ENCODE measurements at places on chromosomes 13 and 19.

- DNase-seq = peak; percentile 76
Observed at GRCh38 chr19:19552798-19553197, 14.7 kb downstream of the CILP2 start.

DNA sequence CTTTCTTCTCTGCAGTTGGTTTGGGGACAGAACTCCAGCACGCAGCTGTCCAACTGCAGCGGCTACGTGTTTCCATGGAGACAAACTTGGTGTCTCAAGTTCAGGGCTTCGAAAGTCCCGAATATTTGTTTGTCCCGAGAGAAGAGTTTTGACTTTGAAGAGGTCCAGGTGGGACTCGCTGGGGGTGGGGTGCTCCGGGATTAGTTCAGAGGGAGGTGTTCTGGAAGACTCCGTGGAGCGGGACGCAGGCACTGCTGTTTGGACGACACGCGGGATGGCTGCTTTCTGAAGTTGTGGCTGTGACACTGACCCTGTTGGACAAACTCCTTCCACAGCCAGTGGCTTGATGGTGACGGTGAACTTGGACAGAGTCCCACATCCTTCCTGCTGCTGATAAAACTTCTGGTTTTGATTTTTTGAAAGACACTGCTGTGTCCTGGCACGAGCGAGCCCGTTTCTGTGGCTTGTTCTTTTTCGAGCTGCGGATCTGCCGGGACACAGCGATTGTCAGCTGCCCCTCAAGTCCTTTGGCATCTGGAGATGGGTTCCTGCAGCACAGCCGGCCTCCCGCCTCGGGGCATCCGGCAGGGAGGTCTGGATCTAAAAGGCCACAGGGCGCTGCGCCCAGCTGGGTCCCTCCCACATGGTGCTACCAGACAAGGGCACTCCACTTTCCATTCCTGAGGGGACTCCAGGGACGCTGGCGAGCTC is 15.9 kb upstream of the RANBP3 start:
- DNase-seq = no peak

DNA sequence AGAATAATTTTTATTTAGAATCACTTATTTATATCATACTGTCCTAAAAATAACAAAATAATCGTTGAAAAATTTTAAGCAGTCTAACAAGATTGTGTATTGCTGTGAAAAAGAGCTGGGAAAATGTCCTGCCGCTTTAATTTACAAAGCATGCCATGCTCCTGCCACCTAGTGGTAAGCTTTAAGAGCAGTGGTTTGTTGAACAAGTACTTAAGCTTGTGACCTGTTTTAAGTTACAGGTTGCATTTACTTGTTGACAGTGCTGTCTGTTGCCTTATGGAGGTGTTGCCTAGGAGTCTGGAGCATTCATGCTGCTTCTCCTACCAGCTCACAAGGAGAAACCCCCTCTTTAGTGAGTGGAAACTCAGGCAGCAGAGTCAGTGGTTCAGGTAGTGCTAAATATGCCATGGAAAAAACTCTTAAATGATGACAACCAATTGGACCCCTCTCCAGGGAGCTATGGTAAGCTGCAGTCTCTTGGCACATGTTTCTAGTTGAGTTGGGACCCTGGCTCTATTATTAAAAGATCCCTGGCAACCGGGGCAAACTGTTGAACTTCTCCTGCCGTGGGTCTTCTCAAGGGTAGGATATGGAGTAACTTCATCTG is 68.4 kb downstream of the SPATA13 start:
- peak; percentile 26 for DNase-seq

DNA sequence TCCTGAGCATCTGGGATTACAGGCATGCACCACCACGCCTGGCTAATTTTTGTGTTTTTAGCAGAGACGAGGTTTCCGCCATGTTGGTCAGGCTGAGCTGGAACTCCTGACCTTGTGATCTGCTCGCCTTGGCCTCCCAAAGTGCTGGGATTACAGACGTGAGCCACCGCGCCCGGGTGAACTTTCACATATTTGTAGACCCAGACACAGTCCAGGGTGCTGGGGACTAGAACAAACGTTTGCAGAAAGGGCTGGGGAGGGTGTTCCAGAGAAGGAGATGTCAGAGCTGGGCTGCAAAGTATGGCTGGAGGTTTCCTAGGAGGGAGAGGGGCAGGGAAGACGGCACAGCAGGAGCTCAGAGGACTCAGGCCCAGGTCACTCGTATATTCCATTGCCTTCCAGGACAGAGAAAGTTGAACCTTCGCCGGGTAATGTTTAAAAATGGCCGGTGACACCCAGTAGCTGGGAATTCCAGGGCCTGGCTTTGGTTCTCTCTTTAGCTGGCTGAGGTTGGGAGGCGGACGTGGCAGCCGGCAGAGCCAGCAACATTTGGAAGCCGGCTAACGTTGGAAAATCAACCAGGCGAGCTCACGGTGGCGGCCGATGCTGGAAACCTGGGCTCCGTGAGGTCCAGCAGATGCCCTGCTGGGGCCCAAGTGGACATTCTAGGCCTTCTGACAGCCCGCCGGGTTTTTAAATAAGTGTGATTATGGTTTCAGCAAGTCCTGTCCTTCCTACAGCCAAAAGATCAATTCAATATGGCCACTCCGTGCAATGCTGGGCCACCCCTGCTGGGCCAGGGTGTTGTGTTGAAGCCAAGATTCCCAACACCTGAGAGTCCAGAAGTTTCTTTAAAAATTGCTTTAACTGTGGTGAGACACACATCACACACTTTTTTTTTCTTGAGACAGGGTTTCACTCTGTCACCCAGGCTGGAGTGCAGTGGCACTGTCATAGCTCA is 41.5 kb downstream of the NFIC start:
- no peak for DNase-seq

GRCh38 chr13:106344342-106344741 is 191.1 kb downstream of the EFNB2 start:
- no peak for DNase-seq

DNA sequence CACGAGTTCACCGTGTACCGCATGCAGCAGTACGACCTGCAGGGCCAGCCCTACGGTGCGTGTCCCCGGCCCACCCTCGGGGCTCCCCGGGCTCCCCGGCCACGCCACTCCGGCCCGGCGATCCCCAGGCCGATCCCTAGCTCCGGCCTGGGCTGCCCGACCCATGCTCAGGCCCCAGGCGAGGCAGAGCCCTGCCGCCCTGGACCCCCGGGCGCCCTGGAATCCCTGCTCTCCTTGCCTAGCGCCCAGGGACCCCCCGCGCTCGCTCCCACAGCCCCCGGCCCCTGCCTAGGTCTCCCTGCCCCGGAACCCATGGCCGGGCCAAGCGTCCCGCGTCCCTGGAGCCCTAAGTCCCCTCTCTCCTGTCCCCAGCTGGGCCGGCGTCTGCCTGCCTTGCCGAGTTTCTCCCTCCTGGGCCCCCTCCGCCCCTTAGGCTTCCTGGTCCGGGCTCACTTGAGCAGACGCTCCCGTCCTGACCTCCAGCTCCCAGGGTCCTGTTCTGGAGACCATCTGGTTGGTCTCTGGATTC is 494 bp downstream of the NCLN start:
- DNase-seq = peak; percentile 44

GRCh38 chr19:55431183-55431582 is 11.9 kb downstream of the SHISA7 start:
- DNase-seq = no peak

GRCh38 chr13:72144636-72145035 is 277.6 kb upstream of the DACH1 start:
- DNase-seq = no peak

GRCh38 chr13:56314765-56315164 is 826.0 kb upstream of the PRR20A start:
- no peak for DNase-seq

DNA sequence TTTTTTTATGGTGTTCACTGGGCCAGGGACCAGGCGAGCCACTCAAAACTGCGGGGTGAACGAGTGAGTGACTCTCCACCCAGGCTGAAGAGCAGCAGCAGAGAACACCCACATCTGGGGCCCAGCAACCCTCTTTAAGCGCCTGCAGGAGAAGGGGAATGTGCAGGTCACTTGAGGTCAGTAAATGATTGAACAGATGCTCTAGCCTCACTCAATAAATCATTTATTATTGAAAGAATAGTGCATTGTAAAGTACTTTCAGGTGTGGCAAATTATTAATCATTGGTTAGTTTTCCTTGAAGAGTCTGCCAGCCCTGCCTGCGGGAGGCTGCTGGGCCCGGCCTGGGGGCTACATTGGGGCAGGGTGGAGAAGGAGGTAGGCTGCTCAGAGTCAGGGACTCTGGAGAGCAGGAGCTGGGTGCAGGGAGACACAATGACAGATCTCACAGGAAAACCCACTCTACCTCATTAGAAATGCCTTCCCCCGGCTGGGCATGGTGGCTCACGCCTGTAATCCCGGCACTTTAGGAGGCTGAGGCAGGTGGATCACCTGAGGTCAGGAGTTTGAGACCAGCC is 42.5 kb downstream of the ABCC4 start:
- no peak for DNase-seq

GRCh38 chr13:98577836-98578285 is 954 bp upstream of the STK24 start:
- no peak for DNase-seq

DNA sequence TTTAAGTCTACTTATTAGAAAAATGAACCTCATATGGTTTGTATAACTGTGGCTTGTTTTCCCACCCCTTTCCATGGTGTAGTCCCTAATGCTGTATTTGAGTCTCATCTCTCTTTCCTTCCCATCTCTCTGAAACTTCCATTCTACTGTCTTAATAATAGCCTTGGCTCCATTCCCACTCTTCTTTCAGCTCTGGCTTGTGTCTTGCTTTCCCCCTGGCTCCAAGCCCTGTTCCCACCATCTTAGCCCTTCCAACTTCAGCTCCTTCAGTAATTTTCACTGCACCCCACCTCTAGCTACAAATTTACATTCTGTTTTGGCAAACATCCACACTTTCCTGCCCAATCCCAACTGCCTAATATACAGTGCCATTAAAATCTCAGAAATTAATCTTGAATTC is 137.5 kb downstream of the SLITRK6 start:
- no peak for DNase-seq

GRCh38 chr19:37902668-37903067 is 3.7 kb downstream of the WDR87 start:
- DNase-seq = peak; percentile 72

GRCh38 chr13:44132710-44133109 is 240.9 kb upstream of the SERP2 start:
- no peak for DNase-seq

Data from HEK293T (cell line).